Parietal lobe (tissue), 2 donors: ENCODE measurements at places on chromosomes 4 and X. TPM values are rescaled to one million over a fixed set of nuclear protein-coding genes. Genes with fewer than 3 reads are reported as not detected.

The MAMLD1 gene
- 5.6 TPM for total RNA-seq

The IL2 gene
- not detected for total RNA-seq

The PCDH10 gene
- 45.4 TPM for total RNA-seq

The SMPX gene
- not detected for total RNA-seq

The MAOA gene
- 7.8 TPM for total RNA-seq

The MAP7D2 gene
- total RNA-seq: 10.0 TPM

The BST1 gene
- 0.94 TPM for total RNA-seq

The ADAMTS3 gene
- 15.3 TPM for total RNA-seq

The SSX2 gene
- not detected for total RNA-seq

The ABLIM2 gene
- total RNA-seq: 22.2 TPM

The NBDY gene
- total RNA-seq: 10.6 TPM

The FSTL5 gene
- 32.2 TPM for total RNA-seq

The GPC4 gene
- total RNA-seq: 4.4 TPM

The ING2 gene
- 19.1 TPM for total RNA-seq

The BTK gene
- total RNA-seq: 0.94 TPM

The ASB12 gene
- 0.63 TPM for total RNA-seq

The CXCL9 gene
- total RNA-seq: not detected

The ADH7 gene
- total RNA-seq: not detected

The PAGE2 gene
- not detected for total RNA-seq

The GYPB gene
- total RNA-seq: not detected

The UFSP2 gene
- 38.5 TPM for total RNA-seq

The AIMP1 gene
- 20.3 TPM for total RNA-seq

The SPANXN3 gene
- not detected for total RNA-seq
